Stimulated activated CD8-positive, alpha-beta memory T cell treated with anti-CD3 and anti-CD28 coated beads, Interleukin-15, amount 100 ng/mL, for 48 hours (primary cell): ENCODE measurements at places on chromosomes 5 and 9.

DNA sequence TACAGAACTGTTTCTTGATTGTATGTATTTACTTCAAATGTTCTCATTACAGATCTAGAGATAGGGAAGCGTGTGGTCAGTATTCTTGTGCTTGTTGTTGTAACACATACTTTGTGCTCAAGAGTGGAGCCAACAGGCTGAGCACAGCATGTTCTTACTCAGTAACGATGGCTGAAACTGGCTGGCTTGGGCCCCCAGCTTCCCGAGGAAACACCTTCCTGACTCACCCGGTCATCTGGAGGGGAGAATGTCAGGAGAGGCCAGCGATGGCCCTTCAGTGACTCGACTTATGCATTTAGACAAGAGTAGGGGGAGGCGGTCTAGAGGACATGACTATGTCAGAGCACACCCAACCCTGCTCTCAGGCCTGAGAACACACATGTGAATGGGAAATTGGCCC lies 25.6 kb downstream of the ZNF474 start:
- DNase-seq: no peak

DNA sequence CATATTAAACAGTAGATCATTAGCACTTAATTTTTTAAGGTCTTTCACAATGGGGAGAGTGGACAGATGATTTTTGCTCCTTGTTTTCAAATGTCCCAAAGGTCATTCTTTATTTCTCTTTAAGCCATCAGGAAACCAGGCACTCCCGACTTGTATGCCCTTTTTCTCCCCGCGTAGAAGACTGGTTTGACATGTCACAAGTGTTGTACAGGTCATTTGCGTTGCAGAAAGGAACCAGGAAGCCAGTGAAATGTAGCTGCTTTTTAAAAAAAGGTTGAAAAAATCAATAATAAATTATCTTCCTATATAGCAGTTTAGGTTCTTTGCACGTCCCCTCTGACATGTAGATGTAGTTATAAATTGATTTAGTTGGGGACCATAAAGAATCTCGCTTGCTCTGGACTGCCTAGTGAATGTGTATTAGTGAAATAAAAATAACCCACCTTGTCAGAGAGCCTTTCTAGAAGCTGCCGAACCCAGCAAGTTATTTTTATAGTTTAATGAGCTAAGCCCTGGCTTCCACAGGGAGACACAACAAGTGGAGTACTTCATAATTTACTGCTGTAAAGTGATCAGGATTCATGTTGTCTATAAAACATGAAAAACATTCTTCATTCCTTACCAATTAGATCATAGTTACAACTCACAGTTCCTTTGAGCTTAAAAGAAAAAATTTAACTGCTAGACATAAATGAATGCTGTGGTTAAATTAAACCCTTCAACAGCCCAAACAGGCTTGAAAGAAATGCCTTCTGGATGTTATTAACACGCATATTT lies 404.6 kb downstream of the CSNK1G3 start:
- no peak for DNase-seq

GRCh38 chr5:148070621-148071020 lies 6.8 kb downstream of the SPINK5 start:
- no peak for DNase-seq

DNA sequence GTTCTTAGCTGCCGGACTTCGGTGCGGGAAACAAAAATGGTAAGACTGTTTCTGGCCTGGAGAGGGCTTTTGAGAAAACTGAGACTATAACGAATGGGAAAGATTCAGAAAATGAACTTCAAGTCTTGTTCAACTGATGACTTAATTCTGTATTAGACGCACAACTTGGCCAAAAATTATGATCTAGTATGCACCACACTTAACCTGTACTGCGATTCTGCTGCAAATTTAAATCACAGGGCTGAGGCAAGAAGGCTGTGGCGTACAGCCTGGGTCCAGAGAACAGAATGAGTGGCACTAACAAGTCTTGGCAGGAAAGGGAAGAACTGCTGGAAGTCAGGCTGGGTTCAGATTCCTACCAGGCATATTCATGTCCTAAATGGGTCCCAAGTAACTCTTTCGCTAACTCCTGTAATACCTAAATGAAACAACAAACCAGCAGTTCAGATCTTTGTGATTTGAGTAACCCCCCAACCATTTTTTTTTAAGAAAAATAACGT lies 781 bp upstream of the COL23A1 start:
- DNase-seq: no peak

DNA sequence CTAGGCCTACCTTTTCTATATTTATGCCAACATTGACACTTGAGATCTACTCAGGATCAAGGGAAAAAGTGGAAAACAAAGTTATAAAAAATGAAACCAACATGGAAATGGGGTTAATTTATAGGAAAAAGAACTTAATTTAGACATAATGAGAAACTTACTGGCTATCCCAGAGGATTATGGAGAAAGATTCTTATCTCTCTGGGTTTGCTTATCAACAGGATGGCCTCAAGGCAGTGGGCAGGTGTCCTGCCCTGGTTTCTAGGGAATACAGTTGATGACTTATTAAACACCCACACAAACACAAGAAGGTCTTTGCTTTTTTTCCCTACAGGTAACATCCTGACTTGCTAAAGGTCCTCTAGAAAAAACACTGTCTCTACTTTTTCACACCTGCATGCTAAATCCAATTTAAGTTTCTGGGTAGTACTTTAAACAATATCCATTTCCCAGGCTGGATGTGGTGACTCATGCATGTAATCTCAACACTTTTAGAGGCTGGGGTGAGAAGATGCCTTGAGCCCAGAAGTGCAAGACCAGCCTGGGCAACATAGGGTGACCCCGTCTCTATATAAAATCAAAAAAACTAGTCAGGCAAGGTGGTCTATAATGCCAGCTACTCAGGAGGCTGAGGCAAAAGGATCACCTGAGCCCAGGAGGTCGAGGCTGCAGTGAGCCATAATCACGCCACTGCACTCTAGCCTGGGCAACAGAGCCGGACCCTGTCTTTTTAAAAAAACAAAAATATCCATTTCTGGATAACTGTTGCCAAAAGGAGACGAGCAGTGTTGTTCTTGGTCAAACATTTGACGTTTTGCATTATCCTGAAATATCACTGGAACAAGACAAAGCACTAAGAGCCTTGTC lies 6.6 kb upstream of the ZNF608 start:
- no peak for DNase-seq

- DNase-seq: no peak
Measured at GRCh38 chr5:137015540-137016116, 483.5 kb downstream of the SPOCK1 start.

DNA sequence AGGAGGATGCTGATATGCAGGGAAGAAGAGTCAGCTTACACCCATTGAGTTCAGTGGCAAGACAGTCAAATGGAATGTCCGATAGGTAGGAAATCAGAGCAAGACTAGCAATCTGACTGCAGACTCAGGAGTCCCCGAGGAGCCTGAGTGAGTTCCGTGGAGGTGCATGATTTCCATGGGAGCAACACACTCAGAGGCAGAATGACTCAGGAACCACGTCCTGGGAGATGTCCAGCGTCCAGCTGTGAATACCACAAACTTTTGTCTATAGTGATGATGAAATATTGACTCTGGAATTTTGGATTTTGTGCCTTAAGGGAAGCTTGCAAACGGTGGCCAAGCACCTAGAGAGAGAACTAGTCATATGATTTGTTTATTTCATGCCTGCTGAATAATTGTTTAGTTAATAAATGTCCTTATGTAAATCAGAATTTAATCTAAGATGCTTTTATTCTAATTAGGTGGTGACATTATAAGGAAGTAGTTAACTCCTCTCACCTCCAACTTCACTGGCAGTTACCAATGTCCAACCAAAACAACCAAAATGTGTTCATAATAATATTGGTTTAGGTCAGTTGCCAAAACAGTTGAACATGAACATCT lies 100.4 kb downstream of the PDE4D start:
- DNase-seq: no peak

DNA sequence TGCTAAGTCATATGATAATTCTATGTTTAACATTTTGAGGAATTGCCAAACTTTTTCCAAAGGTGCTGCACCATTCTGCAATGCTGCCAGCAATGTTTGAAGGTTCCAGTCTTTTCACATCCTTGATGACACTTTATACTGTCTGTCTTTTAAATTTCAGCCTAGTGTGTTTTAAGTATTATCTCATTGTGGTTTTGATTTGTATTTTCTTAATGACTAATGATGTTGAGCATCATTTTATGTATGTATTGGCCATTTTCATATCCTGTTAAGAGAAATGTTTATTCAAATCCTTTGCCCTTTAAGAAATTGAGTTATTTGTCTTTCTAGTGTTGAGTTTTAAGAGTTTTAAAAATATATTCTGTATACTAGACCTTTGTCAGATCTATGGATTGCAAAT lies 5.0 kb upstream of the TEX48 start:
- DNase-seq: no peak

- DNase-seq: peak; percentile 32
Measured at GRCh38 chr5:143652108-143652700, 159.8 kb upstream of the HMHB1 start.

GRCh38 chr5:74576941-74577456 lies 63.5 kb downstream of the ENC1 start:
- no peak for DNase-seq

DNA sequence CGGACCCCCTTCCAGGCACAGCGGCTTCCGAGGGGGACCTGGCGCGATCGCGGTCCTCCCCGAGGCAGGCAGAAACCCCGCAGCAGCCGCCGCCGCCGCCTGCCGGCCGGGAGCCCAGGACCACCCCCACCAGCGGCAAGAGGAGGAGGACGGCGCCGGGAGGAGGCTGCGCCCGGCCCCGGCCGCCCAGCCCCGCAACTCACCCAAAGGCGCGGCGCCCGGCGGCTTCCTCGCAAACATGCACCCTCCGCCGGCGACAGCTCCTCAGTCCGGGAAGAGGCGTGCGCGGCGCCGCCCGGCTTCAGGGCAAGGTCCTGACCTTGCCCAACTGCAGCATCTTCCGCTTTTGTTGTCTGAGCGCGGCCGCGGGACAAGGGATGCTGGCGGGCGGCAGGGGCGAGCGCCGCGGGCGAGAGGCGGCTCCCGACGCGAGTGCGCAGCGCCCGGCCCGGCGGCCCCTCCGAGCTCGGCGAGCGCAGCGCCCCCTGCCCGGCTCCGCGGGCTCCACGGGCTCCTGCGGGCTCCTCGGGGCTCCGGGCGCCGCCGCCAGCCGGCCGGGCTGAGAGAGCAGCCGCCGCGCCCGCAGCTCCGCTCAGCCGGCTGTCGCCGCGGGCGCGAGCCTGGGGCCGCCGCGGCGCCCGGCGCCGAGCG lies 507 bp downstream of the CTNND2 start:
- DNase-seq: no peak

DNA sequence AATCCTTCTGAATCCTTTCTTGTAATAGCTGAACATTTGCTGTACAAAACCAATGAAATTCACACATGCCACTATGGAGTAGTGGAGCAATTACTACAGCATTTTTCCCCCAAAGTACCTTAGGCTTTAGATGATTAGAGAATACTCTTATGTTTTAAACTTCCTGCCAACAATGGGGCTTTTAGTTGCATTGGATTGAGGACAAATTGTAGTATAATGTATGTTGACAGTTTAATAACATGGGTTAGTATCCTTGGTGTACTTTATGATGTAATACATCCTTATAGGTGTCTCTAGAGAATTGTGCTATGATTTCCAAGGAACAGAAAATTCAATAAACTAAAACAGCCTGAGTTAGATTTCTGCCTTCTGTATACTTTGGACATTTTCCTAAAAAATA lies 422.7 kb upstream of the GRAMD2B start:
- no peak for DNase-seq
